ENCODE measurements at places on chromosomes 1 and 21. TPM values are rescaled to one million over a fixed set of nuclear protein-coding genes. Genes with fewer than 3 reads are reported as not detected.

DNA sequence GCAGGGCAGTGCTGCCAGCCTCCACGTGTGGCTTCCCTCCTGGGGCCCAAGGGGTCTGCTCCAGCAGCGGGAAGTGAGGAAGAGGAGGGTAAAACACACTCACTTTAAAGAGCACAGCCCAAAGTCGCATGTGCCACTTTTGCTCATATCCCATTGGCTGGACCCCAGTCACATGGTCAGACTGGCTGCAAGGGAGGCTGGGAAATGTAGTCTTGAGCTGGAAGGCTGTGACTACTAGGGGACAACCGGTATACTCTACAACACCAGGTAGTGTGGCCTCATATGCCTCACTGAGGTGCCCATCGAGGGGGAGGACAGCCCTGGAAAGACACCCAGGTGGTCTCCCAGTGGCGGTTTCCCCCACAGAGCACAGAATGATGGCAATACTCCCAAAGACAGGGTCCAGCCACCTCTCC is 45.2 kb downstream of the CAMK2N1 start:
- H3K36me3 ChIP-seq, result no peaks in the 10 kb centered on the region
- H3K4me3 ChIP-seq, result no peak overlapping the region
- no peaks in the 10 kb centered on the region for H3K27me3 ChIP-seq

GRCh38 chr1:37831809-37832208 is 23.8 kb upstream of the YRDC start:
- H3K36me3 ChIP-seq, result peaks cover 26% of the 10 kb centered on the region
- DNase-seq, result no peak
- H3K4me3 ChIP-seq, result no peak overlapping the region

GRCh38 chr1:107479865-107480350 is 339.1 kb downstream of the NTNG1 start:
- no peaks in the 10 kb centered on the region for H3K36me3 ChIP-seq
- H3K27me3 ChIP-seq, result 0 out of 2 replicates have a peak, but pooled peaks cover 4% of the 10 kb centered on the region
- H3K27ac ChIP-seq, result no peak overlapping the region
- no peak for DNase-seq
- no peak overlapping the region for H3K4me3 ChIP-seq
- H3K4me1 ChIP-seq, result no peaks in the 10 kb centered on the region

DNA sequence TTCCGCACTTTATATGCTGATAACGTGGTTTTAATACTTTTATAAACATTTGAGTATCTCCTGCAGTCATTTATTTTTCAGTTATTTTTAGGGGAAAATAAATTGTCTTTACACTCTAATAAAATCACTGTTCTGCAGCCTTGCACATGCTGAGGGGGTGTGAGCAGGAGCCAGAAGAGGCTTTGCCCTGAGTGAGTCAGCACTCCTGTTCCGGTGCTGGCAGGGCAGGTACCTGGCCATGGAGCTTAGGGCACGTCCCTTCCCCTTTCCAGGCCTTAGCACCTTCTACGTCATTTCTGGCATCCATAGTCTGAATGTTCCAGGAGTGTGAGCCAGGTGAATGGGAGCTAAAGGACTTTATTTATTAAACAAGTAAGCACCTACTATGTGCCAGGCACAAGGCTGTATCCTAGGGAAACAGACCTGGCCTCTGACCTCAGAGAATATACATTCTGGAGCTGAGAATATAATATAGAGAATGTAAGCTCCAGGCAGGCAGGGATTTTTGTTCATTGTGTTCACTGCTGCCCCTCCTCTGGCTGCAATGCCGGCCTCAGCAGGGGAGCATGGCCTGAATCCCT is 402.9 kb downstream of the PTPRU start:
- DNase-seq, result peak; percentile 65
- peak overlapping the region; percentile 66 for H3K27ac ChIP-seq
- H3K4me3 ChIP-seq, result no peak overlapping the region
- no peaks in the 10 kb centered on the region for H3K36me3 ChIP-seq
- peaks cover 27% of the 10 kb centered on the region for H3K4me1 ChIP-seq

CFHR2 gene
- total RNA-seq, result not detected

- peaks cover 4% of the 10 kb centered on the region for H3K4me1 ChIP-seq
- H3K27me3 ChIP-seq, result no peaks in the 10 kb centered on the region
- no peaks in the 10 kb centered on the region for H3K36me3 ChIP-seq
- no peak for DNase-seq
These were observed 1.4 kb upstream of the SKI start for GRCh38 chr1:2226525-2227345.

- no peak overlapping the region for H3K27ac ChIP-seq
- no peaks in the 10 kb centered on the region for H3K36me3 ChIP-seq
- no peak for DNase-seq
- peaks cover 16% of the 10 kb centered on the region for H3K4me1 ChIP-seq
- no peaks in the 10 kb centered on the region for H3K27me3 ChIP-seq
These were observed 58.8 kb upstream of the PRDX6 start for GRCh38 chr1:173418107-173418985.

- H3K36me3 ChIP-seq, result no peaks in the 10 kb centered on the region
- no peak for DNase-seq
- no peaks in the 10 kb centered on the region for H3K4me1 ChIP-seq
- no peak overlapping the region for H3K27ac ChIP-seq
These were observed 100.2 kb upstream of the KCNE2 start for GRCh38 chr21:34263629-34264028.

GRCh38 chr21:40686526-40686925 is 160.4 kb downstream of the DSCAM start:
- no peak for DNase-seq
- no peak overlapping the region for H3K4me3 ChIP-seq
- no peaks in the 10 kb centered on the region for H3K4me1 ChIP-seq
- H3K36me3 ChIP-seq, result no peaks in the 10 kb centered on the region

DNA sequence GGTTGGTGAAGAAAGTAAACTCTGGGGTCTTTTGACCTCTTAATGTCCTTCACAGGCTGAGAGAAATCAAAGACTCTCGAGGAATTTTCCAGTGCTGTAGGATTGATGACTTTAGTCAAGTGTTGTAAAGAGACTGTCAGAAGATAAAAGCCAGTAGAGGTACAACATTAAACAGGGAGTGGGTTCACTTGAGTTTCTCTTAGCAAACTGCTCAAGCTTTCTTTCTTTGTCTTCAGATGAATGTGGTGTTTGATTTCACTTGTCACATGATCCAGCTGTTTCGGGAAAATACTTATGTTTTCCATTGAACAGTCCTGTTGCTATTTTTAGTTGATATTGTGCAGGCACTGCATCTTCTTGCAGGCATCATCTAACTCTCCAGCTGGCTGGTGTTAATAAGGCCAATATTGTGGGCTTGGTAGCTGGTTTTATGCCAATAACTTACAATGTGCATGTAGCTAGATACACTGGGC is 45.6 kb downstream of the XCL2 start:
- no peak overlapping the region for H3K4me3 ChIP-seq
- peaks cover 15% of the 10 kb centered on the region for H3K4me1 ChIP-seq
- no peaks in the 10 kb centered on the region for H3K27me3 ChIP-seq
- no peak for DNase-seq

- peaks cover 31% of the 10 kb centered on the region for H3K4me1 ChIP-seq
- H3K4me3 ChIP-seq, result no peak overlapping the region
- no peaks in the 10 kb centered on the region for H3K36me3 ChIP-seq
- H3K27ac ChIP-seq, result no peak overlapping the region
- no peaks in the 10 kb centered on the region for H3K27me3 ChIP-seq
- no peak for DNase-seq
These were observed 9.9 kb upstream of the RIPK4 start for GRCh38 chr21:41776778-41777177.

DNA sequence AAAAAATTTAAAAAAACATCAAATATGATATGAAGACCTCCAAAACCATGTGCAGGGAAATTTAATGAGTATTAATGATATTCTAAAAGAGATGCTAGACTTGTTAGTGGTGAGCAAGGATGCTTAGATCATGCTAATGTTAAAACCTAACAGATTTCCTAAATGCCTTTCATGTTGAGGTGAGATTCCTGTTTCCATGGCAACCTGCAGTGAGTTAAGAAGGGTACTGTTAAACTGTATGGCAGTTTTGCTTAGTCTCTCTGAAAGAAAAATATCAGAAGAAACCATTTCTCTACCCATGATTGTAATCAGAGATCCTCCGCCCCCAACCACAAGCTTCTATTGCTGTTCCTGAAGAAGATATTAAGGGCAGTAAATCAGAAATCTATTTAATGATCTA is 321.6 kb upstream of the LRRC7 start:
- no peak overlapping the region for H3K27ac ChIP-seq
- DNase-seq, result no peak
- H3K36me3 ChIP-seq, result no peaks in the 10 kb centered on the region
- H3K4me3 ChIP-seq, result no peak overlapping the region
- H3K27me3 ChIP-seq, result no peaks in the 10 kb centered on the region

TMEM125 gene
- total RNA-seq, result 55.6 TPM

DNA sequence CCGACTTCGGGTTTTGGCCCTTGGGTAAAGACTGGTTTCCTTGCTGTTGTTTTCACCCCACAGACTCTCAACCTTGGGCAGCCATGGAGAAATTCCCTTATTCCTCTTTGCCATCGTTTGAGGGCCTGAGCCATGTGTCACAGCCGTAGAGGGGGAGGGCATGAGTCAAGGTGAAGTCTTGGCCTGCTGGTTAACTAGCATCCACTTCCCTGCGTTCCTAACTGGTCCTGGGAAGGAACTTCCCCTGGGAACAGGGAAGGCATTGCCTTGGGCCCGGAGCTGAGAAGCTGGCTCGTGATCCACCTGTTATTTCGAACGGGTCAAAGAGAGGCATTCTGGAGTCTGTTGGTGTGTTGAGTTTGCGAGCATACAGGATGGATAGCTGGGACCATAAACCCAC is 464.9 kb downstream of the CAMTA1 start:
- no peaks in the 10 kb centered on the region for H3K36me3 ChIP-seq
- peaks cover 82% of the 10 kb centered on the region for H3K27me3 ChIP-seq
- H3K27ac ChIP-seq, result no peak overlapping the region
- no peak for DNase-seq
- no peak overlapping the region for H3K4me3 ChIP-seq
- no peaks in the 10 kb centered on the region for H3K4me1 ChIP-seq

- no peaks in the 10 kb centered on the region for H3K36me3 ChIP-seq
- DNase-seq, result no peak
- 0 out of 2 replicates have a peak, but pooled peaks cover 7% of the 10 kb centered on the region for H3K4me1 ChIP-seq
These were observed 9.4 kb downstream of the KIRREL1 start for GRCh38 chr1:158002631-158003405.

GRCh38 chr1:220962031-220962751 is 82.9 kb downstream of the HLX start:
- H3K4me3 ChIP-seq, result no peak overlapping the region
- H3K27me3 ChIP-seq, result no peaks in the 10 kb centered on the region
- no peaks in the 10 kb centered on the region for H3K36me3 ChIP-seq
- peak overlapping the region; percentile 84 for H3K27ac ChIP-seq

CD5L gene
- total RNA-seq, result not detected

Data from PC-9 (cell line).